ENCODE measurements at places on chromosomes 5 and 9.

- no peak for DNase-seq
These were observed 9.1 kb upstream of the ADAM19 start for GRCh38 chr5:157584628-157585027.

GRCh38 chr5:124289641-124290311 is 456.7 kb downstream of the ZNF608 start:
- no peak for DNase-seq

GRCh38 chr9:93996863-93997262 is 41.7 kb upstream of the BARX1 start:
- no peak for DNase-seq

DNA sequence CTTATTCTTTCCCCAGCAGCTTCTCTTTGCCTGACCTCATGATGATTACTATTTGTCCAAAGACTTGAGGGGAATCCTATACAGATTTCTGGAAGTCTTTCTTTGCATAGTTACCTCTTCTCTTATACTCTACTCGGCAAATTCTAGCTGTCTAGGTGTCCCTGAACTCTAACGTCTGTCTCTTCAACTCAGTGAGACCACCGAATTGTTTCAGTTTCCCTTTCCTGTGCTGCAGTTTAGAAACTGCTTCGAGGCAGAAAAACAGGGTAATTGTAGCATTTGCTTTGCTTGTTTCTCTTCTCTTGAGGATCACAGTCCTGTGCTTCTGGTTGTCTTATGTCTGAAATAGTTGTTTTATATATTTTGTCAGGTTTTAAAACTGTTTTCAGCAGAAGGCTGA is 14.8 kb downstream of the LVRN start:
- DNase-seq, result no peak

- no peak for DNase-seq
These were observed 862.1 kb downstream of the PTPRD start for GRCh38 chr9:9750719-9751118.

- no peak for DNase-seq
These were observed 87.3 kb upstream of the CCNG1 start for GRCh38 chr5:163350083-163350482.

GRCh38 chr5:151523335-151523734 is 67.8 kb downstream of the FAT2 start:
- no peak for DNase-seq
